ENCODE measurements at places on chromosomes 1 and 21.
A peak's percentile ranks its signal among the peaks of the same experiment; 100 is the strongest.

GRCh38 chr1:224343679-224344078, 13.0 kb upstream of the CNIH4 start:
- no peak for DNase-seq

DNA sequence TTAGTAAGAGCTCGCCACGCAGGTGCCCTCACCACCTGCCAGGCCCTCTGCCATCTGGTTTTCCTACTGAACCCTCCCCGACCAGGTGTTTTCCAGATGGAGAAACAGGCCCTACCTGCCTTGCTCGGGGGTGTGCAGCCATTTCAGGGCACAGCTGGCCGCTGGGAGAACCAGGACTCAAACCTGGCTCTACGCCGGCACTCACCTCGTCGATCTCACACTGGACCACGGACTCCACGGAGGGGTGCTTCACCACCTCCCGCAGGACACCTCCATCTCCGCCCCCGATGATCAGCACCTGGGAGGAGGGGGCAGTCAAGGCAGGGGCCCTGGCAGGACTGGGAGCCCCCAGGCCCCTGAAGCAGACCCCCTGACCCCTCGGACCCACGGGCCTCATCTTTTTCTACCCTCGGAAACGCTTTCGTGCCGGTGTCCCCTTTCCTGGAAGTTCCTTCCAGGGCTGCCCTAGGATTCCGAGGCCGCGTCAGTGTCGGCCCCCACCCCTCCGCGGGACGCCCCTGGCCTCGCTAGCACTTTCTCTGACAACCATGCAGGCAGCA, 1.1 kb downstream of the SRM start:
- DNase-seq, result no peak

DNA sequence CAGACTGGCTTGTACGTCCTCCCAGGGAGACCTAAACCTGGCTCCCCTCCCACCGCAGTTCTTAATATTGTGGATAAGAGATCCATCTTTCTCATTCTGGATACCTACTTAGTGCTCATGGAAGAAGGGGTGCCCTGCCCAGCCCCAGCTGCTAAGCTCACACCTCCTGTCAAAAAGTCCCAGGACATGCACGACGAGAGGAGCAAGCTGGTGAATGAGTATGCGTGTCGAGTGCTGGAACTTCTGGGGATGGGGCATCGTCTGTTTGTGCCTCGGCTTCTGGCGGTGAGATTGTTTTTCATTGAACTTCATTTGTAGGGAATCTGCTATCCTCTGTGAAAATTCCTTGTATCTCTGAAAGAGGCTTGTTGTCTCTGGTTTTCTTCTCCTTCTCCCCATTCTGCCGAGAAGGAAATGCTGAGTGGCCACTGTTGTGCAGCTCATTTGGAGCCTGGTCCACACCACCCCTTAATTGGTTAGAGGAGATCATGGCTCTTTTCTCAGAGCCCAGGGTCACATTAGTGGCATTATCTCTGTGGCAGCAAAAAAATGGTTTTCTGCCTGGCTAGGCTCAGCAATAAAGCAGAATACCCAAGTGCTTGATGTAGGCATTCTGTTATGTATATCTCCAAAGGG, 199.4 kb upstream of the CACYBP start:
- no peak for DNase-seq

GRCh38 chr21:37557261-37557950, 190.8 kb downstream of the DYRK1A start:
- no peak for DNase-seq

DNA sequence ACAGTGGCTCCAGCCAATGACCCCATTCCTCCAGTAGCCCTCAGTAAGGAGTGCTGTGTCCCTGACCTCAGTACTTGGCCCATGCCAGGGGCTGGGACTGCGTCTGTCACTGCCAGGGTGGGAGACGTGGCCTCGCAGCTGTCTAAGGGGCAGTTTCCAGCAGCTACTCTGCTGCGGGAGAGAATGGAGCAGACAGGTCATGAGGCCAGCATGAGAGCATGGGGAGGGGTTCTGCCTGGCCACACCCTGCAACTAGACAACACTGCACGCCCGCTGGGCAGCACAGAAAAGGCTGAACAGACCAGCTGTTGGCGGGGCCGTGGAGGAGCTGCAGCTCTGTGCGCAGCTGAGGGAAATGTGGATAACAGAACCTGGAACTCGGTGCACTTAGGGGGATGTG, 91.6 kb upstream of the COL6A1 start:
- no peak for DNase-seq

GRCh38 chr1:243710467-243710866, 139.6 kb downstream of the AKT3 start:
- no peak for DNase-seq

DNA sequence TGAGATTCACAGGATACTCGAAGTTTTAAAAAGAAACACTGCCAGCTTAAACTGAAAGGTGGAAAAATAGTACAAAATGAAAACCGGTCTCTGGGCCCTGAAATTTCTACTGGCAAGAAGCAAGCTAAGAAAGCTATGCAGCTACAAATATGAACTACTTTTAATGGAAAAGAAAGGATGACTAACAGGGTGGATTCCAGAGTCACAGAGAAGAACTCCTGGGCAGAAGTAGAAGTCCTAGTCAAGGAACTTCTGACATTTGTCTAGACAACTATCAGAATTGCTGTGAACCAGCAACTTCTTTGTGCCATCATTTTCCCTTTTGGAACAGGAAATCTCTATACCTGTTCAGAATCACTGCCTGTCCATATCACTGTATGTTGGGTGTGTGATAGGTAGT, 38.1 kb downstream of the CD160 start:
- DNase-seq, result no peak

GRCh38 chr1:6106321-6106731, 60.6 kb downstream of the KCNAB2 start:
- DNase-seq, result no peak

DNA sequence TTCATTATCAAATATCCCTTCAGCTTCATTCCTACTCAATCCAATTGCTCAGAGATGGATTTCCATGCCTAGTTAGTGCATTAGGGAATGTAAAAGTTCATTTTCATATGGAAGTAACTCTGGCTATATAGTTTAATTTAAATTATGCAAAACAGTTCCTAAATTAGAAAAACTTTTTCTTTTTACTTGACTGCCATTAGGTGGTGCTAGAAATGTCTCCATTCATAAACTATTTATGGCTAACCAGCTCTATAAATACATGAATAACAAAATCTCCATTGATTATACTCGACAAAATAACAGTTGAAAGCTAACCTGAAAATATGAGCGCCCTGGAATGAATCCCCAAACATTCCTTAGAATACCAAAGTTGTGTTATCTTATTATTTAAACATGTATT, 311.4 kb downstream of the USH2A start:
- DNase-seq, result no peak

- no peak for DNase-seq
Measured at GRCh38 chr1:67359592-67359991, 51.9 kb downstream of the IL12RB2 start.

- DNase-seq, result no peak
Measured at GRCh38 chr1:31718327-31718897, 14.6 kb upstream of the COL16A1 start.

DNA sequence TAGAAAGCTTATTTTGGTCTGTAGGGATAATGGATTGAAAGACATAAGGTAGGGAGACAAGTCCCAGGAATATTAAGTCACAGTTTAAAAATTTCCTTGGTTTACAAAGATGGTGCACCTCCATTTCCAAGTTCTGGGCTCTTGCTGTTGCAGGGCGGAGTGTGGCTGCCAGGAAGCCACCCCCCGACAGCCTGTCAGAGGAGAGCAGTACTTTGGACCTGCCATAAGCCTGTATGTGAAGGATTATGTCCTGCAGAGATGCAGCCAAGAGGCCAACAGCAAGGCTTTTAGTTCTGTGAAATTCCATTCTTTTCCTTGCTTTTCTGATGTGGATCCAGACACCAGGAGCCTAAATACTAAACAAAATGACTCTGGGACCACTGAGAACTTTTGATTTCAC, 31.9 kb upstream of the GTF2B start:
- no peak for DNase-seq

DNA sequence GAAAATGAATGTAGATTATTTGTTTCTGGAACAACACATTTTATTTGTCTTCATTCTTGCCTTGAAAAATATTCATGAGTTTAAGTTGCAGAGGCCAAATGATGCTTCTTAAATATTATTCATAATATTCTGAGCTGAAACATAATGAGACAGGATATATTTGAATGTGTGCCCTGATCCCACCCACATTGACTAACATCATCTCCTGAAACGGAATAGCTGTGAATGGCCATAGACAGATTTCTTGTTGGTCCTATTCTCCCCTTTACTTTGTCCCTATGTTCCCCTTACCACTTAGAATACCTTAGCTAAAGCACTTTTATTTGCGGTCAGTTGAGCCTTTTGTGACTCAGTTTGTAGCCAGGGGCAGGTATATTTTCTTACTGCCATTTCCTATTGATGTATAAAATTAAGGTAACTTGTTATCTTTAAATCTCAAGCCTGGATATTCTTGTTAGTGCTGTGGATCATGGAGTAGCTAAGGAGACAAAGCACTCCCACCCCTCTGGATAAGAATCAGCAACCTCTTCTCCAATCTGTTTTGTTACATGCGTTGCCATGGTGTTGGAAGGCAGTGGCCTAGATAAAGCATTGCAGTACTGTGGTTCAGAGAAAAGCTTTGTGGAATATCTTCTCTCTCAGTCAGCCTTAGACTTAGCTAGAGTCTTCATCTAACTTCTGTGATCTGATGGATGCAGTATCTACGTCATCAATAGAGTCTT, 478.5 kb upstream of the DEPDC1 start:
- no peak for DNase-seq

DNA sequence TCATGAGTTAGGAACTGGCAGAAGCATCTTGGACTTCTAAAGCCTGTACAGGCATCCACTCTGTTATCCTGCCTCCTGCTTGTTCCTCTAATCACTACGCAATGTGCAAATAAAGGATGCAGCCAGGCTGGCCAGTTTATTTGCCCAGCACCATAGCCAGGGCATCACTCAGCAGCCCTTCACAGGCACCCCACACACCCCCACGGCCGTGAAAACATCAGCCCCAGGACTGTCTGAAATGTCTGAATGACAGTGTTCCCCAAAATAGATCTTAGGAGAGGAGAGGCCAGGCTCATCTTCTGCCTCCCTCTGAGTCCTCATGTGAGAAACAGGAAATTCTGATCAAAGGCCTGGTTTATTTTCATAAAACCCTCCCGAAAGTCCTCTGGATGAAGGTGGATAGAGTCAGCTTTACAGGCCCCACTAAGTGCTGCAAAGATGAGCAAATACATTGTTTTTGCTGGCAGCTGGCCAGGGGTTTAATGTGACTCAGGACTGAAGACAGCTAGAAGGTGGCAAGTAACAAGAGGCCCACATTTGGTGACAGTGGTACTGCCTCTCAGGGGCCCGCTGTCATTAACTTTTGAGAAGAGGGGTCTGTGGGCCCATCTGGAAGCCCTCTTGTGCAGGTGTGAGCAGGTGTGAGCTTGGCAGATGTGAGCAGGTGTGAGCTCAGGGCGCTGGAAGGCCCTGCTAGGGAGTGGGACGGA, 32.9 kb downstream of the GRHL3 start:
- DNase-seq, result peak; percentile 31

DNA sequence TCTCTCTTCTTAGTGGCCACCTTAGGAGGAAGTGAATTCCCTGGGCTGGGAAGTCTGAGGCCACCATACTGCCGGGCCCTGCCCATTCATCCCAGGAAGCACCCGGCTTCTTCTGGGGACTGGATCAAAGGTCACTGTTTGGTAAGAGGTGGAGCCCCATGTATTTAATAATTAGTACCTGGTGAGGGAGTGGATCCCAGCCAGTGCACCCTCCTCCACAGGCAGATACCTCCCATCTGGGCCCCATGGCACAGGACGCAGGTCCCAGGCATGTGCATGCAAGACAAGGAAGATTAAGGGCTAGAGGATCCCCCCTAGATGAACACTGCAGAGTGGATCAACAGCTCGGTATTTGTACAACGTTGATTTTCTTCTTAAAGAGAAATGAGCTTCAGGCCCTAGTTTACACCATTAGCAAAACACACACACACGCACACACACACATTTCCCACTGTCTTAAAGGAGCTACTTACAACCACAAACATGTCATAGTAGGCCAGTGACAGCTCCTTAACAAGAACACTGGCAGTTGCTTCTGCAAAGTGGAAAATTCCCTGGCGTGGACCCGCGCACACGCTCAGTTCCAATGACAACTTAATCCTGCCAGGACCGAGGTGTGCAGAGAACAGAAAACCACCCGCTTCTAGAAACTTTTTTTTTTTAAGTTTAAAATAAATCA, 90.7 kb downstream of the MRPL37 start:
- no peak for DNase-seq

DNA sequence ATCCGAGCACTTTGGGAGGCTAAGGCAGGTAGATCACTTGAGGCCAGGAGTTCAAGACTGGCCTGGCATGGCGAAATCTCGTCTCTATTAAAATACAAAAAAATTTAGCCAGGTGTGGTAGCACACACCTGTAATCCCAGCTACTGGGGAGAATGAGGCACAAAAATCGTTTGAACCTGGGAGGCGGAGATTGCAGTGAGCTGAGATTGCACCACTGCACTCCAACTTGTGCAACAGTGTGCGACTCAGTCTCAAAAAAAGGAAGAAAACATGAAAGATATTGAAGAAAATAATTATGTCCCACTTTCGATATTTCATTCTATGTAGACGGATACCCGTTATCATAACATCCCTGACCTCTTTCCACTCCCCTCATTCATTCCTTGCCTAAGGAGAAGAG, 19.2 kb downstream of the TUT4 start:
- no peak for DNase-seq

DNA sequence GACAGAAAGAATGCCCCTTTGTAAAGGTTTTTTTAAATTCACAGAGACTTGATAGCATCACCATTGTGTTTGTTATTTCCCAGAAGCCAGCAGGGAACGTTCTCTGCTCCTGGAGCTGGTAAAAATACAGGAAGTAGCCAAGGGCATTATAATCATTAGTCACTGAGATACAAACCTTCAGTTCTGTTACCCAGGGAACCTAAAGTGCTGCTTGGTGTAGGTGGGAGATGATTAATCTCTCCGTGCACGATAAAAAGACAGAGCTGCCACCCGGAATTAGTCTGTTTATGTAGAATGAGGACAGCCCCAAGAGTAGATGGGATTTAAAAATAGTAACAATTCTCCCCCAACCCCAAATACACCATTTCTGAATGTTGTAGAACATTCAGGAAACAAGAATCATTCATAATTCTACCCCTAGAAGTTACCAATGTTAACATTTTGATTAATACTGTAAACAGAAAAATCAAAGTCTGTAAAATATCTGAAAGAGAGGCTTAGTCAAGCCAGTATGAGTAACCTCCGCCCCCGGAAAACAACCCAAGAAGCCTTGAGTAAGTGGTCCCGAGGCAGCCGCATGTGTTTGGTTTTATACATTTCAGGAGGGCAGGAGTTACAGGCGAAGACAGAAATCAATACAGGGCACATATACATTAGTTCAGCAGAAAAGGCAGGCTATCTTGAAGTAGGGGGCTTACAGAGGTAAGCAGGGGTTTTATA, 45.3 kb upstream of the CTBS start:
- peak; percentile 16 for DNase-seq

GRCh38 chr1:16153999-16154673, 1.7 kb downstream of the EPHA2 start:
- DNase-seq, result no peak

DNA sequence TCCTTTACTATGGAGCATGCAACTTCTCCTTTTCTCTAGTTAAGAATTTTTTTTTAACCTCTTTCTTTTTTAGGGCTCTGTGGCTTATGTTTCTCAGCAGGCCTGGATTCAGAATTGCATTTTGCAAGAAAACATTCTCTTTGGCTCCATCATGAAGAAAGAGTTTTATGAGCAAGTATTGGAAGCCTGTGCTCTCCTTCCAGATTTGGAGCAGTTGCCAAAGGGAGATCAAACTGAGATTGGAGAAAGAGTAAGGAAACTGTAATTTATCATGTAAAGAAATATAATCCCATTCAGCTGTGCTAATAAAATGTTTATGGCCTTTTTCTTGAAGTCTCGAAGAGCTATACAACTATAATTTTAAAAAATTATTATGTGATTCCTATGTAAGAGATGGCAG, 70.1 kb downstream of the HSPA13 start:
- no peak for DNase-seq

Data from stimulated activated CD4-positive, alpha-beta T cell treated with anti-CD3 and anti-CD28 coated beads, Interleukin-1b, Interleukin-23, amount 100 ng/mL, for 4 hours (primary cell).